ENCODE measurements at places on chromosomes 1 and 21. TPM values are rescaled to one million over a fixed set of nuclear protein-coding genes. Genes with fewer than 3 reads are reported as not detected.

Gene S100A9
- total RNA-seq: 12.4 TPM

DNA sequence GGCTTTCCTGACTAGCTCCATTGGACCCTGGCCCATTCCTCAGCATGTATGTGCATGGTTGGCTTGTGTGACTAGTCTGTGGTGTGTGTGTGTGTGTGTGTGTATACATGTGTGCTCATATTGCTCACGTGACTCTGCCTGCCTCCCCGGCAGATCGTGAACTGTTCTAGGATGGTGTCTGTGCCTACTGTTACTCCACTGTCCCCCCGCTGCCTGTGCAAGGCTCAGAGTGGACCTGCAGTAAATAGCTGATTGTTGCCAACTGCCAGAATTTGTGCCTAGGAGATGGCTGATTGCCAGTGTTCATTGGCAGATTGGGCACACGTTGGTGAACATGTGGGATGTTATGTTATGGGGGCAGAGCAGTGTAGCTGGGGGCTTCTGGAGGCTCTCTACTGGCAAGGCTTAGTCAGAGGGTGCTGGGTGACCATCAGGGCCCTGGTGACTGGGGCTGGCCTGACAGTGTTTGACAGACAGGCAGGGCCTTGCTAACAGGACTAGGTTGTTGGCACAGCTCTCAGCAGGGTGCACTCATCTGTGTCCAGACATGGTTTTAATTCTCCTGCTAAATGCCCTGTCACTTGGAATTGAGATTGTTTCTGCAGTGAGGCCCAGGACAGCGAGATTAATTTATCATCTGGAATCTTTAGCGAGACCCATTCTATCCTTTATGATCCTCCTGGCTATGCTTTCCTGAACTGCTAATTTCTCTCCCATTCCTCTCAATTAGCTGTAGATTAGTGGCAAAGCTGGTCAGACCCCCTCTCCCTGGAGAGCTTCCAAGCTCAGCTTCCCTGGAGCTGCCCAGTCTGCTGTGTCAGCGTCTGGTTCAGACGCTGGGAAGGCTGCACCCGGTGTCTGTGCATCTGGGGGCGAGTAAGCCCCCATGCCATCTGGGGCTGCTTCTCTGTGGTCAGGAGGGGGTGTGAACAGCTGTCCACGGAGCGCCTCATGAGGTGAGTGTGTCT, 20.8 kb downstream of the SLC6A17 start:
- DNase-seq: no peak

GRCh38 chr1:30133414-30134055, 589.9 kb downstream of the MATN1 start:
- no peak for DNase-seq

DNA sequence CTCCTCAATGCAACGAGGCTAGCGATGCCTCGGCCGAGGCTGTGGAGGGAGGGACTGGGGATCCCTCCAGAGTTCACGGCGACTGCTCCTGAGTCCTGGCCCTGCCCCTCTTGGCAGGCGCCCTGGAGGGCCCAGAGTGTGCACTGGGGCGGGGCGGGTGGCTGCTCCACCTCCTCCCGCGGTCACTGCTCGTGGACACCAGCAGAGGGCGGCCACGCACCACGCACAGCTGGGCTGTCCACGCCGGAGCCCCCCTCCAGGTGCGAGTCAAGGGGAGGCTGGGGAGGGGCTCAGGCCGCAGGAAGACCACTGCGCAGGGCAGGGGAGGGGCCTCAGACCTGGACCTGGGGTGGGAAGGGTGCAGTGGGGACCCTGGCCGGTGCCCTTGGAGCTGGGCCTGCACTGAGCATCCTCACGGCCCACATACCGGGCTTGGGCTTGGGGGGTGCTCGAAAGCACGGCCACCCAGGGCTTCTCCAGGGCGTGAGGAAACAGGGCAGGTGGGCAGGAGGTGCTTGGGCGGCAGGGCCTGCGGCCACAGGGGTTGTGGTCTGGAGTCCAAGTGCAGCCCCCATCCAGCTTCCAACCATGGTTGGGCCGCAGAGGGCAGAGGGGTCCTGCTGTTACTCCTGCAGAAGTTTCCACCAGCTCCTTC, 20.6 kb upstream of the TTC34 start:
- DNase-seq: peak; percentile 62

DNA sequence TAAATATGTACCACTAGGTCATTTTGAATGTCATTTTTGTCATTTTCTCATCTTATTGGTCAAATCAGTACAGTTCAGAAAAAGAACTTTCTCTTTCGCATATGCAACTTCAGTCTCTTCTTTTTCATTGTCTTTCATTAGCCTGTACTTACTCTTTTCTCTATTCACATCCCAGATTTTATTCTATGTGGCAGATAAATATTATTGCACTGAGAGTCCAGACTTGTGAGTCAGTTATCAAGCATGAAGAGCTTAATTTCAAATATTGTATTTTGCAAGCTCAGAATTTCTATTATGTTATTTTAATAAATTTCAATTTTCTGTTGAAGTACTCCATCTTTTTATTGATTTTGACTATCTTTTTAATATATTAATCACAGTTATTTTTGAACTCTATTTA, 105.2 kb upstream of the PALMD start:
- DNase-seq: no peak

GRCh38 chr1:154405747-154406571, 816 bp downstream of the IL6R start:
- peak; percentile 85 for DNase-seq

- no peak for DNase-seq
Measured at GRCh38 chr1:2350911-2351655, 40.3 kb downstream of the MORN1 start.

DNA sequence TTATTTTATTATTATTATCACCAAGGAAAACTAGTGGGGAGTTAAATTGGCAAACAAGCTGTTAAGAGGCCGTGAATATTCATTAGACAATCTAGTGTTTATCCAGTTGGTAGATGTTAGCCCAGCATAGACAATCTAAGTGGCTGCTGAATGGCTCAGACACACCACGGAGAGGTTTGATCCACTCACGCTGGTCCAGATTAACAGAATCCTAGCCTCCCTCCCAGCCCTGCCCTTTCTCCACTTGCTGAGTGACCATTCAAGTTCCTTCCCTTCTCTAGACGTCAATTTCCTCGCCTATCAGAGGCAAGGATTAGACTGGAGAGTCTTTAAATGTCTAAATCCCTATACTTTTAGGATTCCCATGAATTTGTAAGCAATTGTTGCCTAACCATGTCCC, 80.1 kb downstream of the RRAGC start:
- DNase-seq: no peak

DNA sequence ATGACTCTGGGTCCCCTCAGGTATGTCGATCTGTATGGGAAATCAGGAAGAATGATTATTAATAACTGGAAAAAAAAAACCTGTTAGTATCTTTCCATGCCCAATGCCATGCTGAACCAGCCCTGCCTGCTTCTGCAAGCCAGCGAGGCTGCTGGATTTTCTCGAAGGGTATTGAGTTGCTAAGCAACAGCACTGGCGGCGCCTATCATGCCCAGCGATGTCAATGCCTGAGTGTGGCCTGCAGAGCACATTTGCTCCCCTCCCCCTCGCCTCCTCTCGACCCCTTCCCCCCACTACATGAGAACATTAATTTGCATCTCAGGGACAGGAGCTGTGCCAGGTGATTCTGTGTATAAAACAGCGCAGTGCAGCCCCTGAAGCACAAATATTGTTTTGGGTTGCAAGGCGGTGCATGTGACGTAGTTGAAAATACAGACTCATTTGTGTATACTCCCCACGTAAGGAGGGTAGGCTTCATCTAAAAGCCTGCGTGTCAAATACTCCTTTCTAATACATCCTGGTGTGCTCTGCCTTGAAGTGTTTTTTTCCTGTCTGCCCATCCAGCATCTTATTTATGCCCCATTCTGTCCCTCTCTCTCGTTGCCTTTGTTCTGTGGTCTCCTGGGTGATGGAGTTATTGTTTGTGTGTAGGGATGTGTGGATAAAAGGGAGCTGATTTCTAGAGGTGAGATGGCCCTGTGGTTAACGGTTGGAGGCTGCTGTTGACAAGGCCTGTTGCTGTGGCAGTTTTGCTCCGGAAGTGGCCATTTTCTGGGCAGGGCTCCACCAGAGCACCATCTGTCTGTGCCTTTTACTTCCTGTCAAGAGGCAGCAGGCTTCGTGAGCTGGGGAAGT, 32.7 kb upstream of the ATP5PO start:
- DNase-seq: peak; percentile 30

DNA sequence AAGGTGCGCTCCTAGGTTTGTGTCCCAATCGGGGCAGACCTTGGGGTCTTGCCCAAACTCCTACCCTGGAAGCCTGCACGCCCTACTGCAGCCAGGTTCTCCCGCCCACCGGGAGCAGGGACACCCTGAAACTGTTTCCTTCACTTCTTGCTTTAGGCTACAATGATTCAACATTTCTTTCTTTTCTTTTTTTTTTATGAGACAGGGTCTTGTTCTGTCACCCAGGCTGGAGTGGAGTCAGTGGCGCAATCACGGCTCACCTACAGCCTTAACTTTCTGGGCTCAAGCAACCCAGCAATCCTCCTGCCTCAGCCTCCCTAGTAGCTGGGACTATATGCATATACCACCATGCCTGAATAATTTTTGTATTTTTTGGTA, 75.8 kb downstream of the ITPKB start:
- no peak for DNase-seq

DNA sequence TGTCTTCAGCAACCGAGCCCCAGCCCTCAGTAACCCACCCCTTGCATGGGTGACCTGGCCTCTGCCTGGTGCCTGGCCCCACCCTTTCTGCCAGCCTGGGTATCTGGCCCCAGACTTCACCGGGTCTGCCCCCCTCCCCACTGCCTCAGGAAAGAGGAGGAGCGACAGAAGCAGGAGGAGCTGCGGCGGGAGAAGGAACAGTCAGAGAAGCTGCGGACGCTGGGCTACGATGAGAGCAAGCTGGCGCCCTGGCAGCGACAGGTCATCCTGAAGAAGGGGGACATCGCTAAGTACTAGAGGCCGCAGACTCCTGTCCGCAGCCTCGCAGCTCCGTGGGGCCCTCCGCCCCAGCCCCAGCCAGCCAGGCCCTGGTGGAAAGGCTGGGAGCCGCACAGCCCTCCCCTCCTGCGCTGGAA, 6.1 kb downstream of the TNFRSF25 start:
- no peak for DNase-seq

DNA sequence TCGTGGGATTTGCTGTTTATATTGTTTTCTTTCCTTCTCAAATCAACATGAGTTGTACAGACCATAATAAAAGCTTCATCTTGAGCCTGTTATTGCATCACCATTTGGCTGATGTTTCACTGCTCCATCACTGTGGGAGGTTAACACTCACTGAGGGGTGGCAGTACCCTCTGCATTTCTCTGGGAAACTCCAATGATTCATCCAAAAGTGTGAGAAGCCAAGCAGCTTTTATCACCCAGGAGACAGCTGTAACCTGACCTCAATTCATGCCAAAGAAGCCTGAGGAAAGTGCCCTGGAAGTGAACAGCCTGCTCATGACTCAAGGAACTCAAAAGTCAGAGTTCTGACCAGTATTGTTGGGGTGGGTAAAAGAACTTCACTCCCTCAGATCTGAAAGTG, 84.1 kb downstream of the GPR88 start:
- no peak for DNase-seq

Measured in heart right ventricle (tissue), 16 donors.